ENCODE measurements at places on chromosomes 7 and 10.

DNA sequence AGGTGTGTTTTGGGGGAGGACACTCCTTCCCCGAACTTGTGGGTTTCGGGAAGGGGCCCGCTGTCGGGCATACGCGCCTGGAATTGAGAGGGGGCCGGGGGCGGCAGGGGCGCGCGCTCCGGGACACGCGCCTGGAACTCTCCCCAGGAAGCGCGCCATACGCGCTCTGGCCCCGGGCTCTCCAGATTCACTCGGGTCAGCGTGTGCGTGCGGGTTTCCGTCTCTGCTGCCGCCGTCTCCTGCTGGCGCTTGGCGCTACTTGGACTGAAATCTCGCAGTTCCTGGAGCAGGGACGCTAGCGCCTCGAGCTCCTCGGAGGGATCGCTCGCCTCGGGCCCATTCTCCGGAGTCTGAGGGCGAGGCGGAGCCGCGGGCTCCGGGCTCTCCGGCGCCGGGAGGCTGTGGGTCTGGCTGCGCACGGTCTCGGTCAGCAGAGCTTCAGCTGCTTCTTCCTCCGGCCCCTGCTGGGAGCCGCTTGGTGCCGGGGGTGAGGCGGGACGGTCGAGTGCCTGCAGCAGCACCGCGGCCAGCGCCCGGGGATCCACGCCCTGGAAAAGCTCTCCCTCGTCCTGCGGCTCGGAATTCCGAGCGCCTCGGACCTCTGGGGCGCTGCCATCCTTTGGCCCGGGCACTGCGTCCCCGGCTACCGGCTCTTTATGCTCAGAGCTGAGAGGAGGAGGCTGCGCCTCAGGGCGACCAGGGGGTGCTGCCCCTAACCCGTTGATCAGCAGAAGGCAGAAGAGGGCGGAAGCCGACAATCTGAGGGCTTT lies 1.1 kb downstream of the VGF start:
- peak; percentile 87 for DNase-seq

- DNase-seq, result no peak
Measured at GRCh38 chr10:87092861-87093631, 1.6 kb downstream of the GLUD1 start.

DNA sequence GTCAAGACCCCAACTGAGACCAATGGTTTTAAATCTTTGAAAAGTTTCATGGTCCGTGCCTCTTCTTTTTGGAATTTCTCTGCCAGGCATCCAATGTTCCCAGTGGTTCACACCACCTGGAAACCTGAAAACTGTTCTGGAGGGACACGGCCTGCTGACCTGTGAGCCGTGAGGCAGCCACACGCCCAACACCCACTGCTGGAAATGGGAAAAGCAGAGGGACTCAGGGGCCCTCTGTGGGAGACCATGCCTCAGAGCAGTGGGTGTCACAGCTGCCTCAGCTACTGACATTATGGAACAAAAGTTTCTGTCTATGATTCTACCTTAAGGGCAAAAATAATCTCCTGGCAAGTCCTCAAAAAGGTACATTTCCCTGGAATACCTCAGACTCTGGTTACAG lies 70.4 kb upstream of the VIPR2 start:
- DNase-seq, result no peak

DNA sequence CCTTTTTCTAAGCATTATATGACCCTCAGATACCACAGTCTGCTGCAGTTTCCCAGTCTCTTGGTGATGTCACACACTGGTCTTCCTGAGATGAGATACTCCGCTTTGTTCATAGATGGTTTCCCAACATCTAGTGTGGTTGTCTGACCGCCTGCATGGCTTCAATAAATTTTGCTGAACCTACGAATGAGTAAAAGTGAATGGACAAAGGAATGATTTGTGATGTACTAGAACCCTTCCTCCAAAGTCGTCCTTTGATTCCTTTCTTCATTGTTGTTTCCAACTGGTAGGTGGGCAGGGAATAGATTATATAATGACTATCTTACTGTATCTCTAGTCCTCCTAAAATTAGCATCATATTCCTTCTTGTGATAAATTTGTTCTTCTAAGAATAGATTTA lies 82.5 kb downstream of the SLC35B4 start:
- DNase-seq, result no peak

DNA sequence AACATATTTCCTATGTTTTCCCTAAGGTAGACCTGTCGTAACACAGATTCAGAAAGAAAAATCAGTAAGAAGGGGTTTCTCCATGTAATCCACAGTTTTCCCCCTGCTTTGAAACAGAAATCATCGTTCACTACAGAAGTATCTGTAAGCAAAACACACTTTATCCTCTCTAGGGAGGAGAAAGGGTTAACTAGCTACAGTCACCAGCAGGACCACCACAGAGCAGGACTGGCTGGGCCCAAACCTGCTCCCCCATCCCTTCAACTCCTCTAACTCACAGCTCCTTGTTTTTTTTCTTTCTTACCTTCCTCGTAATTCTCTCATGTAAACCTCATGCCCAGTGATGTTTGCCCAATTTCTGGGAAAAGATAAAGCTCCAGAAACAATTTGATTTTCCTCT lies 167.7 kb downstream of the RAPGEF5 start:
- DNase-seq, result no peak

DNA sequence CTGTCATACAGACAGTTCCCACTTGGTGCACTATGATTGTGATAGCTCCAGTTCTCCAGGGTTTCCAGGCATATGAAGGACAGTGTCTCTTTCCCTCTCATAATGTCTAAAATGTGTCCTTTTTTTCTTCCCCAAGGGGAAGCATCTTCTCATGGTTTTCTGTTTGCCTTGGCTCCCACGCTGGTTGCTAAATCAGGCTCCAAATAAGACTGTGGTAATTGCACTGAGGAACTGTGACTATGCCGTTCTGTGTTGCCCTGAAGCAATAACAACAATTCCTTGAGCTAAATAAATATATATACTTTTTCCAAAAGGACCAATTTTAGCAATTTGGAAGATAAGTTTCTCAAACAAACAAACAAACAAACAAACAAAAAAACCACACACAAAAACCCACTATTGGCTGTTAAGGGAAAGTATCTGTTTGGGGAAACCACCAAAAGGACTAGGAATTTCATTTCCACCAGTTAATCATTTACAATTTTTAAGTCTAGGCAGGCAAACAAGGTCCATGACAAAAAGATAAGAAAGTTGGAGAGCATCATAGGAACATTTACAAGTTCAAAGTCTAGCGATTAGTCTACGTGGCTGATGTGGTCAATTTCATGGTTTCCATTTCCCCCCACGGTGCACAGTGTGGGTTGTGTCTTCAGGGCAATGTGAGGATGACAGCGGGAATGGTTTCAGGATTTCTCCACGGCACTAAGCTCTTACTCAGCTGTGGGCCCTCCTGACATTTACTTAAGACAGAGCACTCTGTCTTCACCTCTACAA lies 62.4 kb downstream of the THNSL1 start:
- no peak for DNase-seq

DNA sequence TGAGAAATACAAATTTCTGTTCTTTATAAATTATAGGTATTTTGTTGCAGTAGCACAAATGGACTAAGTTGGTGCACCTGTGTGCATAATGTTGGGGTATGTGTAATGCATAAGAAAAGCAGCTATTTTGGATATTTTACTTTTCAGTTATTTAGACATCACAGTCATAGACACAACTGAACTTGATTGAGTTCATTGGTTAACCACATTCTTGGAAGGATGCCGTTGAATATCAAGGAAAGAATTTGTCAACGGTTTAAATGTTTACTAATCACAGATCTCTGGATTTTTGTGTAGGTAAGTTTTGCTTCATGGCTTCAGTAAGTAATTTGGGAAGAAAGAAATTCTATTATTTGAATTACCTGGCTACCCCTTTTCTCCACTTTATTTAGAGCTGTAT lies 4.1 kb downstream of the OTUD1 start:
- DNase-seq, result no peak

DNA sequence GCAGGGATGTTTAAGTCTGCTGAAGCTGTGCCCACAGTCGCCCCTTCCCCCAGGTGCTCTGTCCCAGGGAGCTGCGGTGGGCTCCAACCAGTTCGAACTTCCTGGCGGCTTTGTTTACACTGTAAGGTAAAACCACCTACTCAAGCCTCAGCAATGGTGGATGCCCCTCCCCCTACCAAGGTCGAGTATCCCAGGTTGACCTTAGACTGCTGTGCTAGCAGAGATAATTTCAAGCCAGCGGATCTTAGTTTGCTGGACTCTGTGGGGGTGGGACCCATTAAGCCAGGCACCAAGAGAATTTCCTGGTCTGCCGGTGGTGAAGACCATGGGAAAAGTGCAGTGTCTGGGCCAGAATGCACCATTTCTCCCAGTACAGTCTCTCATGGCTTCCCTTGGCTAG lies 56.0 kb downstream of the CCDC7 start:
- no peak for DNase-seq

DNA sequence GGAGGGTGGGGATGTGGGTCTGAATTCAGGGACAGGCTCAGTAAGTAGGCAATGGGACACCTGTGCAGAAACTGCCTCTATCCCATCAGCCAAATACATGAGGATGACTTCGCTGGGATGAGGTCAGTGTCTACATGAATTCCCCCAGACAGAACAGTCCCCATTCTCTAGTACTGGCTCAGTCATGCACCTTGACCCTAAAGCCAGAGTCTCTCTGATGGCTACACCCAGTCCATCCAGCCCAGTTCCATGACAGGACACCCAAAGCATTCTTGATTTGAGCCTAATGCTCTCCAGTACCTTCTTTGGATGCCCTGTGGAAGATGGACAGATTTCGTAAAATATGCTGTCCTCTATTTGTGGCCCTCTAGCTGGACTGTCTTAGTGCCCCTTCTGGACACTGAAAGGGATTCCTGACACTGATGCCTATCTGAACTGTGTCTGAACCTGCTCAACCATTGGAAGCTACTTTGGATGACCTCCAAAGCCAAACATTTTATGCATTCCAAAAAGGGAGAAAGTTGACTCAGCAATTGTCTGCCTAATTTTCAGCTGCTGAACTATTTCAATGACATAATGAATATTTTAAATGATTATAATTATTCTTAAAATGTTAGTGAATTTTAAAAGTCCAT lies 14.6 kb downstream of the SFRP4 start:
- DNase-seq, result peak; percentile 70

DNA sequence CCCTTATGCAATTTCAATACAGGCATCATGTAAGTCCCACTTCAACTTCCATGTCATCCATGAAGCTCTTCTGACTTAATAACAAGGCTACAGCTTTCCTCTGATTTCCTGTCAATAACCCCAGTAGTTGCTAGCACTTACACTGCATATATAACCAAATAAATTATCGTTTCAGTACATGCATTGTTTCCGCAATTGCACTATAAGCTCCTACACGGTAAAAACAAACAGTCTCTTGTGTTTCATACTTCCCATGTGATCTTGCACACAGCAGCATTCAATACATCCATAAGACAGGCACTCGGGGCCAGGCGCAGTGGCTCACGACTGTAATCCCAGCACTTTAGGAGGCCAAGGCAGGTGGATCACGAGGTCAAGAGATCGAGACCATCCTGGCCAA lies 41.4 kb downstream of the FBXW4 start:
- no peak for DNase-seq

GRCh38 chr10:93386631-93387369 lies 95.3 kb downstream of the MYOF start:
- DNase-seq, result no peak

DNA sequence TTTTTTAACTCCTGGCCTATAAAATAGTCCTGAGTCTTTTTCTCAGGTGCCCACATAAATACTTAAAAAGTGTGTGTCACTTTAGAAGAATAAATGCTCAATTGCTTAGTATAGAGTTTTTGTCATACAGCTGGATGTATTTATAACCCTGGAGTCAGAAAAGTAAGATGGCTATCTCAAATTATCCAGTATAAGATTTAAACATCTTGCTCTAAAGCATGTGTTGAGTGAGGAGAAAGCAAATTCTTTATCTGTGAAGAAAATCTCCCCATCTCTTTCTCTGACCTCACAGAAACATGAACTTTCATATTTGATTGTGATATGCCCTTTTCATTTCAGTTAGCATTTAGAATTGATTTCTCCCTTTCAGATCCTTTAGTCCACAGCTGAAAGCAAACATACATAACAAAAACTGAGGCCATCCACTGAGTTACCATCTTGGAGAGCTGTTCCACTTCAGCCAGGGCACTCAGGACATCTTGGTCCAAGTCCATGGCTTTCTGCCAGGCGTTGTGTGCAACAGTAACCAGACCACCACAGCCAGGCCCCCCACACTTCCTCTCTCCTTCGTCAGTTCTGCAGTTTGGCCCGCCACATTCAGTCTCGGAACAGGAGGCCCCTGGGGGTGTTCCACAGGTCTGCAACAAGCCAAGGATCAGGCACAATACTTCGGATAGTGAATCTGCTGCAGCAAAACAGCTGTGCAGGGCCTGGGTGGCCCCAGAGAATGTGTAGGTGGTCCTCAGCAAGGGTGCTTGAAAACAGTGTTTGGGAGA lies 40.9 kb downstream of the DLD start:
- DNase-seq, result no peak
